NB4 (cell line): ENCODE measurements at places on chromosomes 3 and 15.

DNA sequence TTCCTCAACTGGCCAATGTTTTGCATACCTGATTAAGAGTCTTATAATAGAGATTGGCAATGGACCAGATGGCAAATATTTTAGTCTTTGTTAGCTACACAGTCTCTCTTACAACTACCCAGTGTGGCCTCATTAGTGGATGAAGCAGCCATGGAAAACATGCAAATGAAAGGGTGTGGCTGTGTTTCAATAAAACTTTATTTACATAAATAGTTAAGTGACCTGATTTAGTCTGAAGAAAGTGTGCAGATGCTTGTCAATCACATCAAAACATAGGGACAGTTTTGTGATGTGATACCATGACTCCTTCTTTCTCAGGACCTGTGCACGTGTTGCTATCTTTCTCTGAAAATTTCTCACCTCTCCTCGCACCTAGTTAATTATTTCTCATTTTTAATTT is 309.8 kb upstream of the GRM7 start:
- DNase-seq, result no peak

GRCh38 chr15:36999778-37000177 is 100.6 kb downstream of the MEIS2 start:
- no peak for DNase-seq

DNA sequence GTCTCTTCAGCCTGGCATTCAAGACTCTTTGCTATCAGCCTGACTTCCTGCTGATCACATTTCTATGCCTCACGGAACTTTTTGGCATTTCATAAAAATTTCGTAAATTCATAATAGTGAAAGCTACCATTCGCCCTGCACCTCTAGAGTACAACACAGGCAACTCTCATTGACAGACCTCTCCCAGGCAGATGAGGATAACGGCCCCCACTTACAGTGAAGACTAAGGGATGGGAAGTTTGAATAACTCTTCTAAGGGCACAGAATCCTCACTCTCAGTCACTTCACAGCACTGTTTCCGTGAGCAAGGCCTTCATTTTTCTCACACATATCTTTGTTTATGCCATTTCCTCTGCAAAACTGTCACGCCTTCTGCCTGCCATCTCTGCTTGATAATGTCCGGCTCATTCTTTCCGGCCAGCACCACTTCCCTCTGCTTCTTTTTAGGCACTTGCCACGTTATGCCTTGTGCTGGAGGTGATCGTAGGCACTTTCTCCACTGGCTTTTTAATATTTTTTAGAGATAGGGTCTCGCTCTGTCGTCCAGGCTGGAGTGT is 224.1 kb upstream of the HES1 start:
- no peak for DNase-seq

- DNase-seq, result no peak
Observed at GRCh38 chr3:47476644-47477199, 981 bp upstream of the SCAP start.

GRCh38 chr3:13274551-13275332 is 145.4 kb downstream of the NUP210 start:
- DNase-seq, result no peak

- DNase-seq, result no peak
Observed at GRCh38 chr3:119401069-119401468, 62.3 kb downstream of the TMEM39A start.

GRCh38 chr15:81001152-81002008 is 657 bp downstream of the TLNRD1 start:
- peak; percentile 69 for DNase-seq

DNA sequence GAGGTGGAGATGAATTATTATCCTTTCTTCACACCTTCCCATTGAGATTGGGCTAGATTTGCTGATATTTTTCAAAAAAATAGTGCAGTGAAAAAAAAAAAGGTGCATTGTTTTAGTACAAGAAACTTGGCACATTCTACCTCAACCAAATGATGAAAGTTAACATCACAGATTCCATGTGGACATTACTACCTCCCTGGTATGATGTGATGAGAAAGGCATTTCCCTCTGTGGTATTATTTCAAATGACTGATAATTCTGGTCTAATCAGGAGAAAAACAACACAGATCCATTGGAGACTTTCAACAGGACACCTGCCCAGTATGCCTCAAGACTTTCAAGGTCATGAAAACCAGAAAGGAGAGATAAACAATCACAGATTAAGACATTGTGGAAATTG is 313.4 kb downstream of the BCHE start:
- DNase-seq, result no peak

- no peak for DNase-seq
Observed at GRCh38 chr3:45092132-45093031, 53.8 kb downstream of the CDCP1 start.

GRCh38 chr3:11717301-11717700 is 73.6 kb upstream of the VGLL4 start:
- no peak for DNase-seq

GRCh38 chr3:3221528-3221927 is 42.0 kb upstream of the CRBN start:
- DNase-seq, result no peak

DNA sequence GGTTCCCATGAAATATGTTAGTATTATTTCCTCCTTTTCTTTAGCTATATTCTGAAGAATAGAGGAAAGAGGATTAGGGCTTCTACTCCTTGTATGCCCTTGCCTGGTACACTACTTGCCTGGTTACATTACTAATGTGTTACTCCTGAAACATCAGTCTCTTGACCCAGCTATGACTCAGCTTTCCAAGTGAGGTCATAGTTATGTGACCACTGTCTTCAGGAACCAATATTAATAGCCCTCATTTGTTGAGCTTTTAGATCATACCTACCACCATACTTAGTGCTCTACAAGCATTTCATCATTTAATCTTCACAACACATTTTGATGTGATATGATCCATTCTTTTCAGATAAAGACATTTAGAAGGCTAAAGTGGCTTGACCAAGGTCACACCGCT is 60.3 kb downstream of the CMSS1 start:
- peak; percentile 40 for DNase-seq

GRCh38 chr3:139473155-139473771 is 3.1 kb downstream of the RBP2 start:
- peak; percentile 3 for DNase-seq

- no peak for DNase-seq
Observed at GRCh38 chr15:90401495-90401894, 13.5 kb downstream of the IQGAP1 start.
